Hippocampal formation (tissue), 2 donors: ENCODE measurements at places on chromosomes 1 and 21.

GRCh38 chr21:34129039-34129891 lies 55.9 kb downstream of the MRPS6 start:
- DNase-seq = peak; percentile 56

DNA sequence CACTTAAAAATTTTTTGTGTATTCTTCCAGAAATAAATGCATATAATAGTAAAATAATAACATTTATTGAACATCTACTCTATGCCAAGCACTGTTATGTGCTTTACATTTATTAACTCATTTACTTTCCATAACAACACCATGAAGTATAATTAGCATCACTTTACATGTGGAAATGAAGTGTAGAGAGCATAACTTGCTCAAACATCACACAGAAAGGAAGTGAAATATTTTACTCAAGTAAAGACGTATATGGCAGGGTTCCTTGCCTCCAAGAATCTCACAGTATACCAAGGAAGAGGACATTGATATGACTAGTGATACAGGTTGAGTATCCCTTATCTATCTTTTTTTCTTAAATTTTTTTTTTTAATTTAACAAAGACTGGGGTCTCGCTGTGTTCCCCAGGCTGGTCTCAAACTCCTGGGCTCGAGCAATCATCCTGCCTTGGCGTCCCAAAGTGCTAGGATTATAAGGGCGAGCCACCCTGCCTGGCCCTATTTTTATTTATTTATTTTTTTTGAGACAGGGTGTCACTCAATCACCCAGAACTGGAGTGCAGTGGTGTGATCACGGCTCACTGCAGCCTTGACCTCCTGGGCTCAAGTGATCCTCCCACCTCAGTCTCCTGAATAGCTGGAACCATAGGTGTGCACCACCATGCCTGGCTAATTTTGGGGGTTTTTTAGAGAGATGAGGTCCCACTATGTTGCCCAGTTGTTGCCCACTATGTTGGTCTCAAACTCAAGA lies 7.7 kb upstream of the CLIC4 start:
- DNase-seq = no peak

DNA sequence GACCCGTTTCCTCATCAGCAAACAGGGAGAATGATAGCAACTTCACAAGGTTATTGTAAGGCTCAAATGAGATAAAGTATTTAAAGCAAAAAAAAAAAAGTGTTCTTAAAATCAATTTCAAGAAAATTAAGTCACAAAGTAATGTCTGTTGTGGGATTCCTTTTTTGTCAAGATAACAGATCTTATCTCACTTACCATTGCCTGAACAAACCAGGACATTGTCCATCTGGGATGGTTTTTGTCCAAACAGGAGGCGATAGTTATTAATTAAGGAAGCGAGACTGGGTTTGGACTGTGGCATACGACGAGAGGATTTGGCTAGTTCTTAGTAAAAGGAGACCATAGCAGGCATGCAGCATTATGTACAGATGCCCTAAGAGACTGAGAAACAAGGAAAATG lies 458.4 kb downstream of the SMYD3 start:
- no peak for DNase-seq

DNA sequence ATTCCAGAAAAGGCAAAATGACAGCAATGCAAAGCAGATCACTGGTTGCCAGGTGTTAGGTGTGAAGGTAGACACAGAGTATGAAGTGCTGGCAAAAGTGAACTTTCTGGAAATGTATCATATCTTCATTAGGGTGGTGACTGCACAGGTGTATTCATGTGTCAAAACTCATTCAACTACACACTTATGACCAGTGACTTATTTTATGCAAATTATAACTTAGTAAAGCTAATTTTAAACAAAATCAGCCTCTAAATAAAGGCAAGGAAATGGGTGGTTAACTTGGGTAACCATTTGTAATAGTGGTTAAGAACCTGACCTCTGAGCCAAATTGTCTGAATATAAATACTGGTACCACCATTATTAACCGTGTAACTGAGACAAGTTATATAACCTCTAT lies 7.4 kb downstream of the COP1 start:
- no peak for DNase-seq

DNA sequence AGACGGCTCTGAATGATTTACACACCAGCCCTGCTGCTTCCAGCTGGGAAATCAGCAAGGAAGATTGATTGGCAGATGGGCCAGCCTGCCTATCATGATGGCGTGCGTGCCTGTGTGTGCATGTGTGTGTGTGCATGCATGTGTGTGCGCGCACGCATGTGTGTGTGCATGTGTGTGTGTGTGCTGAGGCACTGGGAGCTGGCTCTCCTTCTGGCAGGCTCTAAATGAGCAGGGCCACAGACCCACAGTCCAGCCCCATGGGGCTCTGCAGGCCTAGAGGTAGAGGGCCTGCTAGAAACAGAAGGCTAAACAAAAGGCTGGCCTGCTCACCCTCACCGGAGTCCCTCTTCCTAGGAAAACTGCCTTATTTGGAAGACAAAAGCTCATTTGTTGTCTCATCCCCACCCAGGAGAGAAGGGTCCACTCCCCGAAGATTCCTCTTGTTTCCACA lies 6.0 kb downstream of the KLHDC8A start:
- no peak for DNase-seq

DNA sequence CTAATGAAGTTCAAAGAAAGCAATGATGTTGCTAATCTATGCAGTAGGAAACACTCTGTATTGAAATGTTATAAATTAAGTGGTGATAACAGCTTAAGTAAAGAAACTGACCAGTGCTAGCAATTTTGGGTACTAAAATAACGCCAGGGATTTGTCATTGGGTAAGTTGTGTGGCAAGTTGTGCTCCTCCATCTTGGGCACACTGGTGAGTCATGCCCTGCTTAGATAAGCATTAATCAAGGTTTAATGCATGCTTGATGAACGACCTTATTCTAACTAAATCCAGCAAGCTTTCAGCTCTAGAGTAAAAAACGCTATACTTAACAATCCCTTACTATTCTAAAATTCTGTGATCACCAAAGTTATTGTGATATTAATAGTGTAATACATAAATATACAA lies 25.2 kb downstream of the VAMP4 start:
- no peak for DNase-seq

- DNase-seq = no peak
Observed at GRCh38 chr1:71881611-71882010, 400.7 kb downstream of the NEGR1 start.

- DNase-seq = no peak
Observed at GRCh38 chr21:38743772-38744529, 61.8 kb upstream of the ETS2 start.

GRCh38 chr21:28396421-28396820 lies 596.3 kb downstream of the LTN1 start:
- DNase-seq = no peak
